ENCODE measurements at places on chromosomes 13 and 19. TPM values are rescaled to one million over a fixed set of nuclear protein-coding genes. Genes with fewer than 3 reads are reported as not detected.

POU2F2 gene
- total RNA-seq, result 3.7 TPM

- no peak for DNase-seq
Measured at GRCh38 chr19:13121551-13122274, 3.6 kb downstream of the NACC1 start.

GRCh38 chr19:1837625-1838105 is 10.6 kb downstream of the REXO1 start:
- DNase-seq, result no peak

GRCh38 chr19:33247441-33247819 is 21.8 kb upstream of the SLC7A10 start:
- no peak for DNase-seq

GRCh38 chr19:8515317-8515716 is 1.4 kb upstream of the ZNF414 start:
- DNase-seq, result no peak

DNA sequence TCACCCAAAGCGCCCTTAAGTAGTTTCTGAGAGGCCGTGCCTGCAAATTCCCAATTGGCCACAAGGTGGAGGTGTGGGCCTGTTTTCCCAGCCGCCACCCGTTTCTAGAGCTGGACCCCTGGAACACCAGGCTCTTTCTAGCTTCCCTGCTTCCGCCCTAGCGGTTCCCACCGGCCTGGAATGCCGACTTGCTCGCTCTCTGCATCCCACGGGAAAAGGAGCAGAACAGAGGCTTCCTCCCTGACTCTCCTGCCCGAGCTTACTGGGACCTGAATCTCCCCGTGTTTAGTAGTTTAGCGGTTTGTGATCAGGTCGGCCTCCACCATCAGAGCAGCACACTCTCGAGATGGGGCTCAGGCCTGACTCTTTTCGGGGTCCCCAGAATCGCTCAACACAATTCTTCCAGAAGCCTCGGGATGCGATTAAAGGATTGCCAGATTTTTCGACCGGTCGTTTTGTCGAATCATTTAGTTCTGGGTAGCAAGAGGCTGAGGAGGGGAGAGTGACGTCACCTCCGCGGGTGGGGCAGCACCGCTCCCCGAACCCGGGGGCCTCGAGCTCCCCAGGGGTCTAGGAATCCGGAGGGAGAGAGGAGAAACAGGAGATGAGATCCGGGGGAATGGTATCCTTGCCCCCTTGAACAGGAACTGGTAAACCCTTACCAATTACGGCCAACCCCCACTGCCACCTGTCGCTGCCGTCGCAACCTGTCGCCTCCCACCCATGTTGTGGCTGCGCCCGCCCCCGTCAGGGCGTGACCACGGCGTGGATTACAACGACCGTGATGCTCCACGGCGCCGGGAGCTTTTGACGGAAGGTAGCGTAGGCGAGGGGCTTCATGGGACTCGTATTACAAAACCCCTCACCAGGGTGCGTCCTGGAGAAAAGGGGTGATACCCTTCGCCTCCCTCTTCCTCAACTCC is 8.0 kb downstream of the NAPSA start:
- DNase-seq, result peak; percentile 78

- DNase-seq, result peak; percentile 60
Measured at GRCh38 chr19:29287061-29287460, 74.1 kb upstream of the UQCRFS1 start.

- peak; percentile 66 for DNase-seq
Measured at GRCh38 chr19:2355168-2356035, 4.7 kb upstream of the TMPRSS9 start.

DNA sequence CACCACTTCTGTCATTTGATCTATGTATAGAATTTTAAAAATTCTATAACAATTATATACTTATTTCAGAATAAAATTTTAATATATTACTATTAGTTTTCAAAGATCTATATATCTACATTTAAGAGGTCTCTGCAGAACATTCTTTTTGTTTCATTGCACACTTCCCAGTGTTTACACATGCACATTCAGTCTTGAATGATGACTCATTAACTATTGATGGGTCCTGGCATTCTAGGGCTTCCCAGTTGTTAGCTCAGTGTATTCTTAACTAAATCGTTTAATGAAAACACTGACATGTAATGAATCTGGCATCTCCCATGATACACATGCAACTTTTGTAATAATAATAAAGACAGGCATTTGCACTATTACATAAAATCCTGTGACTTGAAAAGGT is 324.6 kb downstream of the KLF12 start:
- no peak for DNase-seq

Data from cerebellum (tissue), 4 donors.